ENCODE measurements at places on chromosomes 3 and 15. TPM values are rescaled to one million over a fixed set of nuclear protein-coding genes. Genes with fewer than 3 reads are reported as not detected.

DNA sequence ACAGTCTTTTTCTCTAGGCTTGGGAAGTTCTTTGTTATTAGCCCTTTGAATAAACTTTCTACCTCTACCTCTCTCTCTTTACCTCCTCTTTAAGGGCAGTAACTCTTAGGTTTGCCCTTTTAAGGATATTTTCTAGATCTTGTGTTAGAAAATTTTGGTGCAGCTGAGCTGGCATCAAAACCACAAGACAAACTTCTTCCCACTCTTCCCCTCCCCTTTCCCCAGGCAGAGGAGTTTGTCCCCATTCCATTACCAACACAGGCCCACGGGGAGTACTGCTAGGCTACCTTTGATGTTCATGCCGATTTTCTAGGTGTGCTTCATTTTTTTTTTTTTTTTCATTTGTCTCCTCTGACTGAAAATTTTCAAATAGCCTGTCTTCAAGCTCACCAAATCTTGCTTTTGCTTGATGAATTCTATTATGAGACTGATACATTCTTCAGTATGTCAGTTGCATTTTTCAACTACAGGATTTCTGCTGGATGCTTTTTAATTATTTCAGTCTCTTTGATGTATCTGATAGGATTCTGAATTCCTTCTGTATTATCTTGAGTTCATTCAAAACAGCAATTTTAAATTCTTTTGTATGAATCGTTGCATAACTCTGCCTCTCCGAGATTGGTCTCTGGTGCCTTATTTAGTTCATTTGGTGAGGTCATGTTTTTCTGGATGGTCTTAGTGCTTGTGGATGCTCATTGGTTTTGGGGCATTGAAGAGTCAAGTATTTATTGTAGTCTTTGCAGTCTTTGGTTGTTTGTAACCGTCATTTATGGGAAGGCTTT, 112.0 kb downstream of the UBE2E2 start:
- peaks cover 4% of the 10 kb centered on the region for H3K36me3 ChIP-seq
- peak overlapping the region; percentile 78 for H3K27ac ChIP-seq
- H3K4me1 ChIP-seq = no peaks in the 10 kb centered on the region
- H3K4me3 ChIP-seq = no peak overlapping the region
- H3K27me3 ChIP-seq = no peaks in the 10 kb centered on the region
- no peak for DNase-seq

The GPR15 gene
- not detected for total RNA-seq

The TEX55 gene
- not detected for total RNA-seq

DNA sequence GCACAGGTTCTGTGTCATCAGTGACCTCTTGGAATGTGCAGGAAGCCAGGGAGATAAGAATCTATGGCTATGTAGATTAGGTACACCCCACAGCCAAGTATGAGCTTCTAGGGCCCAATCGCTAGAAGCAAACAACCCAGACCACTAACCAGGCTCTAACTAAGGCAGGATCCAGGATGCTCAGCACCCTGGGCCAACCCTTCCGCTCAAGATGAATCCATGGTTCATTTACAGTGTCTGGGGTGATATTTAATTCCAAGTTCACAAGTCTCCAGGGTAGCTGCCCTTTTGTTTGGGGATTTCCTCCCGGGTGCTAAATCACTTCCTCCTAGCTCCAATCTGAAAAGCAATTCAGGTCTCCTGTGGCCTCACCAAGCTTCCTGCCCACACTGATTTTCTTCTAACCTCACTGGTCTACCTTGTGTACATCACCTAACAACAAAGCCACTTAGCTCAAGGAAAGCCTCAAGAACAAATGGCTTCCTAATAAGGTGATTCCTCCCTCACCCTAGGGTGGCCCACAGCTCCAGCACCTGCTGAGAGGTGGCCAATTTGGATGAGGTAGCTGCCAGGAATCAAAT, 2.4 kb downstream of the EHD4 start:
- H3K4me3 ChIP-seq = peak overlapping the region; percentile 31
- DNase-seq = no peak
- no peaks in the 10 kb centered on the region for H3K36me3 ChIP-seq
- peaks cover 33% of the 10 kb centered on the region for H3K4me1 ChIP-seq

All from neural crest cell (in vitro differentiated cells).